ENCODE measurements at places on chromosomes 16 and 17. TPM values are rescaled to one million over a fixed set of nuclear protein-coding genes. Genes with fewer than 3 reads are reported as not detected.

Gene MRPL28
- total RNA-seq: 350 TPM

Gene NARF
- 105 TPM for total RNA-seq

DNA sequence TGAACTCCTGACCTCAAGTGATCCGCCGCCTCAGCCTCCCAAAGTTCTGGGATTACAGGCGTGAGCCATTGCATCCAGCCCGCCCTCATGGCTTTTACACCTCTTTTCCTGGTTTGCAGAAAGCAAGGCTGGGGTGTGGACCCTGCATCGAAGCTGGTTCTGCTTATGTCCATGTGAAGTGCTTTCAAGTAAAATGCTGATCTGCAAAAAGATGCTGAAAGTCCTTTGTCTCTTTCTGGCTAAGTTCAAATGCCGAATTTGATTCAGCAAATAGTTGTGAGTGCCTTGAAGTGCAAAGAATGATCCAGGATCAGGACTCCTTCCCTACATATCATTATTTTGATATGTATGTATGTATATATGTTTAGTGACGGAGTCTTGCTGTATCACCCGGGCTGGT lies 17.1 kb downstream of the NAA60 start:
- no peak for DNase-seq
- H3K4me3 ChIP-seq: no peak overlapping the region
- no peaks in the 10 kb centered on the region for H3K36me3 ChIP-seq
- peak overlapping the region; percentile 98 for H3K27ac ChIP-seq
- H3K27me3 ChIP-seq: no peaks in the 10 kb centered on the region

- DNase-seq: peak; percentile 96
- H3K27ac ChIP-seq: no peak overlapping the region
- no peak overlapping the region for H3K4me3 ChIP-seq
- no peaks in the 10 kb centered on the region for H3K36me3 ChIP-seq
Observed at GRCh38 chr17:13544292-13544691, 57.4 kb downstream of the HS3ST3A1 start.

DNA sequence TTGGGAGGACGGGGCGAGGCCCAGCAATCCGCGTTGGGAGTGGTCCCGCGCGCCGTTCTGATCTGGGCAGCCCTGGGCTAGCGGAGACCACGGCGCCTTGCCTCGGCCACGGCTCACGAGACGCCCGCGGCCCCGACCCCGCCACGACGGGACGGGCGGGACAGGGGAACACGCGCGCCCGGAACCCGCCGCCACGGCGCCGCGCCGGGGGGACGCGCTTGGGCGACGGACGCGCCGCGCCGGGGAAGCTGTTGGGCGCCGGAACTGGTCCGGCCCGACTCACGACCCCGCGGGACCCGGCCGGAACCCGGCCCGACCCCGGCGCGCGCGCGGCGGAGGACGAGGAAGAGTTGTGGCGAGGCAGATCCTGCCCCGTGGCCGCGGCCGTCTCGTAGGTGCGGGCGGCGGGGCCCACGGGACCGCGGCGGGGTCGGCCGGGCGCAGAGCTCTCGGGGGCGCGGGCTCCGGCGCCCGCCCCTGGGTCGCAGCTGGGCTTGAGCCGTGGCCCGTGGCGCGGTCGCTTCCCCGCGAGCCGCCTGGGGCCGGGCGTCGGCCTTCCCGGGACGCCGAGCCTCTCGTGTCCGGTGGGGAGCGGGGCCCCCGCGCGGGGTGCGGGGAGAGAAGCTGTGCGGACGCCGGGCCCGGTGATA lies at the start of gene ACSF3:
Gene ACSF3, plus strand, starts transcription at position 251 of the 650 bp plus-strand sequence. CDS start 6,830 bp downstream, outside the sequence.
- H3K4me1 ChIP-seq: peaks cover 20% of the 10 kb centered on the region
- no peak within 1 kb of the TSS for H3K27ac ChIP-seq
- no peaks in the 10 kb centered on the region for H3K36me3 ChIP-seq

GRCh38 chr16:82631701-82632685 lies 5.2 kb downstream of the CDH13 start:
- H3K27me3 ChIP-seq: peaks cover 21% of the 10 kb centered on the region
- no peak for DNase-seq
- H3K27ac ChIP-seq: no peak overlapping the region
- no peak overlapping the region for H3K4me3 ChIP-seq
- no peaks in the 10 kb centered on the region for H3K36me3 ChIP-seq

GRCh38 chr17:45385331-45385997 lies 47.2 kb downstream of the ARHGAP27 start:
- H3K4me1 ChIP-seq: peaks cover 4% of the 10 kb centered on the region
- DNase-seq: peak; percentile 92
- no peak overlapping the region for H3K27ac ChIP-seq

DNA sequence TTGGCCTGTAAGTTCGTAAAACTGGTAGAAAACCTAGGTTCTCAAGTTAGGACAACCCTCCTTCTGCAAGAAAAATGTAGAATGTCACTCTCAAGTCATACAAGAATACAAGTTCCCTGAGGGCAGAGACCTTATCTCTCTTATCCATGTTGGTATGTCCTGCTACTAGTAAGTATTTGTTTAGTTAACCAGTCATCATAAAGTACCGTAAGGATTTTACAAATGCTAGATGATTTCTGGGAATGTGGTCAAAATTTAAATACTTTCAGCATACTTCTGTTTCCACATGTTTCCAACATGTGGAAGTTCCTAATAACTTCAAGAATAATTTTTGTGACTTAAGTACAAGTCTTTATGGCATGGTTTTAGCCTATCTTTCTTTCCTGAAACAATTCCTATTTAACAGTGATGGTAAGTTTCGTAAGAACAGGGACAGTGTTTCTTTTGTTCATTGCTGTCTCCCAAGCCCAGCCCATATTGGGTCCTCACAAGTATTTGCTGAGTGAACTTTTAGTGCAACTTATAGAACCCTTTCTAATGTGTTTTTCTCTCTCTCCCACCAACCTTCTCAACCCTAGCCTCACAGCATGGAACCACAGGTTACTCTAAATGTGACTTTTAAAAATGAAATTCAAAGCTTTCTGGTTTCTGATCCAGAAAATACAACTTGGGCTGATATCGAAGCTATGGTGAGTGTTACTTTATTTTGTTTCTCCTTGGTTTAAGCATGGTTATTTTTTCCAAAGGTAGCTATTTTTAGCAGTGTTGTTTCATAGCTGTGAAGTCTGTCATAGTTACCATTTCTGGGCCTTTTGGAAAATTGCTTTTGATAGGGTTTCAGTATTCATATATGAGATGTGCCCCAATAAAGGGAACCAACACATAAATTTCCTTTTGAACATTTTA lies 4.5 kb downstream of the NBR1 start:
- no peaks in the 10 kb centered on the region for H3K27me3 ChIP-seq
- H3K4me1 ChIP-seq: peaks cover 11% of the 10 kb centered on the region
- no peak for DNase-seq
- H3K4me3 ChIP-seq: no peak overlapping the region
- no peak overlapping the region for H3K27ac ChIP-seq

DNA sequence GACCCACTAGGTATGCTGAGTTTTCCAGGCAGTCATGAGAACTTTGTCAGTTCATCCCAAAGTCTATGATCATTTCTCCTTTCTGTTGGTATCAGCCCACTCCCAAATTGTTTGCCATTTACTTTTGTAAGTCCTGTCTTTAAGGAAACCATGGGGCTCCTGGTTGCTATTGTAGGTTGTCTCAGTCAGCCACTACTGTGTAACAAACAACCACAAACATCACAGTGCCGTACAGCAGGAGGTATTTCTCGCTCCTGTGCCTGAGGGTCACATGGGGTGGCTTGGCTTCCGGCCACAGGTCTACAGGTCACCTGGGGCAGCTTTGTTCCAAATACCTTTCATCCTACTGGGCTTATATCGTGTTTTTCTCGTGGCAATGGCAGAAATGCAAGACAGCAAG lies 71.6 kb downstream of the C17orf67 start:
- H3K4me3 ChIP-seq: no peak overlapping the region
- DNase-seq: no peak
- no peak overlapping the region for H3K27ac ChIP-seq
- no peaks in the 10 kb centered on the region for H3K27me3 ChIP-seq
- no peaks in the 10 kb centered on the region for H3K4me1 ChIP-seq
- H3K36me3 ChIP-seq: no peaks in the 10 kb centered on the region
